ENCODE measurements at places on chromosomes 2 and 18.

DNA sequence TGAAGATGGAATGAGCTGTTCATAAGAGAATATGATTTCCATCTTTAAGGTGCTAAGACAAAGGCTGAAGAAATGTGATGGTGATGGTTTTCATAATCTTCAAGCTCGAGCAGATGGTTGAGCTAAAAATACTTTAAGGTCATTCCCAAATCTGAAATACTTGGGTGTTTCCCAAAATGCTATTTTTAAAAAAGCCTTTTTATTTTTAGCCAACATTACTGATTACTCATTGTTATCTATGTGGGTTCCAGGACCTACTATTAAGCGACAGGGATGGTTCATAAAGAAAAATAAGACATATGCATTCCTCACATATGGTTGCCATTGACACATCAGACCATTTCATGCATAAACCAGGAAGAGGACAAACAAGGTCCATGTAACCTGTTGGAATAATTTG lies 298.5 kb downstream of the PLCL1 start:
- DNase-seq, result no peak

GRCh38 chr18:9762526-9762925 lies 54.4 kb downstream of the RAB31 start:
- DNase-seq, result no peak

DNA sequence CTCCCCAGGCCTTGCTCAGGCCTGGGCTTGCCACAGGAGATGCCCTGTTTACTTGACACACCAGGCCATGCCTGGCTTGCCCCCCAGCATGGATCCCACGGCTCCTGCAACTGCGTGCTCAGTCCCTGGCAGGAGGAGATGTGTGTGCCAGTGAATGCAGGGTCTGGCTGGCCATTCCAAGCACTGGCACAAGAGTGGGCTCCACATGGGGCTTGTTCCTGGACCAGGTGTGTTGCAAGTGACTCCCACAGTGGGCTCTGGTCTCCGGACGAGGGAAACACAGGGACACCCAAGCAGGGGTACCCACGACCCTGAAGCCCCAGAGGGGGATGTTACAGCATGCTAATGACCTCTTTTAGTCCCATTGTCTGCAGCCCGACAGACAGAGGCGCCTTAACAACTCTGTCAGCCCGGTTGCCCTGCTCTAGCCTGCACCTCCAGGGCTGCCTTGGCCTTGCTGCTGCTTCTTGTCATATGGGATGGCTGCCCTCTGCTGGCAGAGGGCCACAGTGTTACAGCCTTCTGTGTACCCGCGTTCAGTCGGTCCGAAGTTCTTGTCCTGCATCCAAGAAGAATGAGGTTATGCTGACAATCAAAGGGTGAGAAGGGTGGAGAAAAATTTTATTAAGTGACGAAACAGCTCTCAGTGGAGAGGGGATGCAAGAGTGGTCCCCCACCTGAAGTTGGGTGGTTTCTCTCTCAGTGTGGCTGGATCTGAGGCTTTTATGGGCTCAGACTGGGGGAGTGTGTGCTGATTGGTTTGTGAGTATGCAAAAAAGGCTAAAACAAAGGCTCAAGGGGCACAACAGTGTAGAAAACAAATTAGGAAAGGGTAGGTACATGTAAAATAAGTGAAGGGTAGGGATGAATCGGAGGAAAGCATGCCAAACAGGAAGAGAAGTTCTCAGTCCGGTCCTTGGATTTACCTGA lies 180.4 kb downstream of the MBD5 start:
- DNase-seq, result no peak

DNA sequence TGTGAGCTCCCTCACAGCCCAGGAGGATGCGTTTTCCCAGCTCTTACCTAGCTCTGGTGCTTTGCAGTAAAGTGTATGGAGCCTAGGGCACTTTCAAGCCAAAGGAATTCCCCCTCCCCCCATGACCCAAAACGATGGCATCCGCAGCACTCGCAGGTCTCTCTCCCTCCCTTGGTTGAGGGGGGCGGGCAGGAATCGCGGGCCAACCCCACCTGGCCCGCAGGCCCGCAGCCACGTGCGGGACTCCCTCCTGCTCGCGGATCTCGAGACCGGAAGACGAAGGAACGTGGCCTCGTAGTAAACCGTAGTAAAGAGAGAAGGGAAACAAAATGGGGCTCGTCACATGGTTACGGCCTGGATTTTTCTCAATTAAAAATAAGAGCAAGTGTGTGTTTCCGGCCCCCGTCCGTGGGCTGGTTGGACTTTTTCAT lies 8.5 kb downstream of the IRS1 start:
- no peak for DNase-seq

DNA sequence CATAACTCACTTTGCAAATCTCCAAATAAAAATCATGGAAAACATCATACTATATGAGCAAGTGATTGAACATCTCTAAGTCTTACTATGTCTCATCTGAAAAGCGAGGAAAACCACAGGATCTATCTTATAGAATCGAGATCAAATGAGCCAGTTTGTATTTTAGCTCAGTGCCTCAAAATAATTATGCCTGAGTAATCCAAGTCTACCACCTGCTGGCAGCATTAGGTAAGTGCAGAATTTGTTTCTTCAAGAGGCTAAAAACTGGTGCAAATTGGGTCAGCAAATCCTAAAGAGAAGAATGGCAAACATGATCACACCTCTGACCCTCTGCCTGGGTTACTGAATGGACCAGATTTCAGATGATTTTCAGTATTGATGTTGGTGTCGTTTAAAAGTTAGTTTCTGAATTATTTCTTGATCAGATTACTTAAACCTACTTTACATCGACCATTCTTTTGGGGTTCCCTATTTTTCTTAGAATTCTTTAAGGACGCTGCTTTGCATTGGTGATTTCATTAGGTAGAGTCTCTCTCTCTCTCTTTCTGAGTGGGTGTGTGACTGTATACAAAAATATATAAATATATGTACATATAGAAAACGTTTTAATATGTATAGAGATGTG lies 12.7 kb upstream of the FHOD3 start:
- no peak for DNase-seq

DNA sequence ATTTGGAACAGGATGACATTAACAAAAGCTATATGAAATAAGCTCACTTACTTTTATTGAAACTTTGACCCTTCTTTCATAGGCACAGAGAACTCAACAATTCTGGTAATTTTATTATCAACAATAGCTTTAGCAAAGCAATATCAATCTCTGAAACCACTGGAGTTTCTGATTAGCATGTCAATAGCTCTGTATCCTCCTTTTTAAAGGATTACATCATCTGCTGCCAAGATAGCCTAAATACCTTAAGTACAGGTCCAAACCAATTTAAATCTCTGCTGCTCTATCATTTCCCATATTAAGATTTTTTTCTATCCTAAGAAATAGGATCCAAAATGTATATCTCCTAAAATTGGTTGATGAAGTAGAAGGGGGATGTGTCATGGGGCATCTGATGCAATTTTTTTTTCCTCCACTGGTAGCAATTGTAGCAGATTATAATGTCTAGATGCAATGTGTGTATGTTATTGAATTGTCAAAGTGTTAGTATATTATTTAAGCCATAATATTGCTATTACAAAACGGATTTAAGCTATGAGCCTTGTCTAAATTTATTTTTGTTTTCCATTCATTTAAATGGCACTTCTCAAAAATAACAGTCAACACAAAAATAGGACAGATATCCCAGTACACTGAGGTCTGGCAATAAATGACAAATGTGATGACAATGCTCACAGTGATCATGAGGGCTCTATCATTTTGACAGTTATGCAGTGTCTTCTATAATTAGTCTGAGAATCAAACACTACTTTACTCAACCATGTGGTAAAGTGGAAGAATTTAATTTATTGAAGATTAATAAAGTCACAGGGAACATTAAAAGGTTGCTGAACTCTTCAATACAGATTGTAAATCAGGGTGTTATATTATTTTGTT lies 328.4 kb downstream of the CDH7 start:
- DNase-seq, result no peak

- DNase-seq, result no peak
These were observed 12.6 kb downstream of the QPCT start for GRCh38 chr2:37357069-37357468.

DNA sequence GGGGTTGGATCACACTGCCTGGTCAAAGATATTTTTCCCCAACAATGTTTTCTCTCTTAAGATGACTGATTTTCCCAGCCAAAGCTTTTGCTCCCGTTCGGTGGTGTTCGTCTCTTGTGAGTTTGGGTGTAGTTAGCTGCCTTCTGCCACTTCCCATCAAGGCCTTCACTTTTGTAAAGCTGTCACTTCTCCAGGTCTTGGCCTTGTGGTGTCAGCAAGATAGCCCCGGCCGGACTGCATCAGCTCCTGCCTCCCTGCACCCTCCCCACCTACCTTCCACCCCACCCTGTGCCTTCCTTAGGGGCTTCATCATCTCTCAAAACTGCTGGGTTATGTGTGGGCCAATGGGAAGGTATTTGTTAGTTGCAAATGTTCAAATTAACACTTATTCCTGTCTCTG lies 228.9 kb downstream of the BCL11A start:
- DNase-seq, result no peak

- DNase-seq, result no peak
These were observed 4.6 kb downstream of the INHA start for GRCh38 chr2:219576505-219577388.

DNA sequence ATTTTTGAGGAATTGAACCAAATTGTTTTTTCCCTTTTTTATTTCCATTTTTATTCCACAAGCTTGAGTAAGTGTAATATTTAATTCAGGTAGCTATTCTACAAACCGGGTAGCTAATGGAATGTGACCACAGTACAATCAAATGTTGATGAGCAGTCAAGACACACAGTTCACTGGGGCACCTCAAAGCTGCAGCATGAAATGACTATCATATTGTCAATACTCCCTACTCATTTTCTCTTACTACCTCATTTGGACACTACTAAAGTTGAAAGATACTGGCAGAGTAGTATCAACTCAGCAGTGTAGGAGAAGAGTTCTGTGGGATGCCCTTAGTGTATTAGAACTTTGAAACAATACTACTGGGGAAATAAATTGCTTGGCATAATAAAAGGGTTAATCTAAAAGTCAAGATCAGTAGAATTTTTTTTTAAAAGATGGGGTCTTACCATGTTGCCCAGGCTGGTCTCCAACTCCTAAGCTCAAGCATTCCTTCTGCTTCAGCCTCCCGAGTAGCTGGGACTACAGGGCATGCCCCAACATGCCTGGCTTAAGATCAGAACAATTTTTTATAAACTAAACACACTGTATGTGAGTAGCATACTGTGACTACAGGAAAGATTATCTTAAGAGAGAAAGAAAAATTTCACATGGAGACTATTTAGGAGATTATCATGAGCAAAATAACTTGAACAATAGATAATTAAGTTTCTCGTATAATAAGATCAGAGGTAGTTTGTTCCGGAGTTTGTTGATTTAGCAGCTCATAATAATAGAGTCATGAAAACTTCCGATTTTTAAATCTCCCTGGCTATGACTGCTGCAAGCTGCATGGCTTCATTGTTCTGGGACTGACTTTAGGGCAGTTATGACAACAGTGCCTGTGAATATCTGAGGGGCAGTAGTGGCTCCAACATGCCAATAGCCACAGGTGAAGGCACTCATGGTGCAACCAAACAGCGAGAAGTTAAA lies 43.7 kb downstream of the MYO3B start:
- DNase-seq, result no peak

GRCh38 chr2:6866275-6866671 lies 566 bp upstream of the CMPK2 start:
- no peak for DNase-seq

GRCh38 chr2:218448934-218449333 lies 30.0 kb downstream of the VIL1 start:
- DNase-seq, result no peak

All from stimulated activated CD4-positive, alpha-beta T cell treated with anti-CD3 and anti-CD28 coated beads, Interleukin-1b, Interleukin-23, amount 100 ng/mL, for 1 hour (primary cell).